Mucosa of descending colon (tissue), 3 donors: ENCODE measurements at places on chromosomes 12 and 14. TPM values are rescaled to one million over a fixed set of nuclear protein-coding genes. Genes with fewer than 3 reads are reported as not detected.

GRCh38 chr14:103488071-103488470, 34.6 kb downstream of the CKB start:
- no peak for DNase-seq

GRCh38 chr12:40157336-40157735, 51.5 kb upstream of the SLC2A13 start:
- no peak for DNase-seq

GRCh38 chr14:79708426-79709388, 502.6 kb downstream of the DIO2 start:
- DNase-seq: no peak

GRCh38 chr12:11954181-11954580, 116.6 kb upstream of the BCL2L14 start:
- DNase-seq: no peak

DNA sequence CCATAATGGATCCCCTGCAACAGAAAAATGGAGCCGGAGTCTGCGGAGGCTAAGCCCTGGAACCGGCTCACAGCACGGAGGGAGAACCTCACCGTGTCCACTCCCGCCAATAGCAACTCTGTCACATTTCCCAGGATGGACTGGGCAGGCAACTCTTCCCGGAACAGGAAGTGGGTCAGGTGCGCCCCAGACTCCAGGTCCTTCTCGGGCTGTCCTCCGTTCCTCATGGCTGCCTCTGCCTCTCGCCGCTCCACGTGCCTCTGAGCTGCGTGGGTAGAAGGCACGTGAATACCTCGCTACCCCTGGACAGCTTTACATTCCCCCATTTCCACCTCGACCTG, 2.2 kb downstream of the CYP27B1 start:
- peak; percentile 69 for DNase-seq

DNA sequence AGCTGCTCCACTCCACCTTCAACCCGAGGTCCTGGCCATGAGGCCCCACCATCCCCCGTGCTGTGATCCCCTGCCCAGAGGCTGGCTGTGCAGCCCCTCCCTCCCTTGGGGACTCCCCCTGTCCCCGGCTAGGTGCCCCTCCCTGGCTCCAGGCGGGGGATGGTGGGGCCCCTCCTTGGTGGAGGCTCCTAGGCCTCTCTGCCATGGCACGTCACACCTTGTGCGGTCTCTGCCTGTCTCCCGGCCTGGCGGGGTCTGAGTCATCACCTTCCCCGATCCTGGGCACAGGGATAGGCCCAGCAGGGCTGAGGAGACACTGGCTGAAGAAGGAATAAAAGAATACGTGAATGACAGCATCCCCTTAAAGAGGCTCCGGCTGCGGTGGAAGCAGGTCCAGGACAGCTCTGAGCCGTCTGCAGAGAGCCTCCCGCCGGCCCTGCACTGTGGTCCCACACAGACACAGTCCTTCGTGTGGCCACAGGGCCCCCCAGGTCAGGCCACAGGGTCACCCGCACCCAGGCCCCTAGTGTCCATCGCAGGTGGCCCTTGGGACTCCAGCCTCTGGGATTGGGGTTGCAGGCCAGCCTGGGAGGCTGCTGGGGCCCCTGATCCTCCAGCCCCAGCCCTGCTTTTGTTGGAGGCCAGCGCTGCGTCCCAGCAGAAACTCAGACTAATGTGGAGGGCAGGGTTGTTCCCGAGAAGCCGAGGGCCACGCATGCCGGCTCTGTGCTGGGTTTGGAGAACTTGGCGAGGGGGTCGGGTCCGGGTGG, 43.6 kb downstream of the KIF26A start:
- DNase-seq: no peak

DNA sequence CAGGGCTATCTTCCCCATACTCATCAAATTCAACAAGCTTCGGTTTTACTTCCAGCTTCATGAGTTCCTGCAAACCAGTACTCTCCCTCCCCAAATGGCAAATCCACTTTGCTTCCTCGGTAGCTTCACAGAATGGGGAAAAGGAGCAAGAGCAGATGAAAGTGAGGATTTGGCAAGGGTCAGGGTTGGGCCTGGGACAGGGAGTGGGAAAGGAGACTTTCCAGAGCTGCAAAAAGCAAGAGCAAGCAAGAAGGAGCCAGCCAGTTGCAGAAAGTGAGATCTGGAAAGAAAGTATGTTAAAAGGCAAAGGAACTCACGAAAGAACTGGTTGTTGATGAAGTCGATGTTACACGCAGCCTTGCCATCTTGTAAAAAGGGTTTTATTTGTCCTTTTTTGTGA, 522.8 kb upstream of the TBX3 start:
- DNase-seq: no peak

- DNase-seq: peak; percentile 70
These were observed 19.8 kb upstream of the PGF start for GRCh38 chr14:74975059-74975810.

DNA sequence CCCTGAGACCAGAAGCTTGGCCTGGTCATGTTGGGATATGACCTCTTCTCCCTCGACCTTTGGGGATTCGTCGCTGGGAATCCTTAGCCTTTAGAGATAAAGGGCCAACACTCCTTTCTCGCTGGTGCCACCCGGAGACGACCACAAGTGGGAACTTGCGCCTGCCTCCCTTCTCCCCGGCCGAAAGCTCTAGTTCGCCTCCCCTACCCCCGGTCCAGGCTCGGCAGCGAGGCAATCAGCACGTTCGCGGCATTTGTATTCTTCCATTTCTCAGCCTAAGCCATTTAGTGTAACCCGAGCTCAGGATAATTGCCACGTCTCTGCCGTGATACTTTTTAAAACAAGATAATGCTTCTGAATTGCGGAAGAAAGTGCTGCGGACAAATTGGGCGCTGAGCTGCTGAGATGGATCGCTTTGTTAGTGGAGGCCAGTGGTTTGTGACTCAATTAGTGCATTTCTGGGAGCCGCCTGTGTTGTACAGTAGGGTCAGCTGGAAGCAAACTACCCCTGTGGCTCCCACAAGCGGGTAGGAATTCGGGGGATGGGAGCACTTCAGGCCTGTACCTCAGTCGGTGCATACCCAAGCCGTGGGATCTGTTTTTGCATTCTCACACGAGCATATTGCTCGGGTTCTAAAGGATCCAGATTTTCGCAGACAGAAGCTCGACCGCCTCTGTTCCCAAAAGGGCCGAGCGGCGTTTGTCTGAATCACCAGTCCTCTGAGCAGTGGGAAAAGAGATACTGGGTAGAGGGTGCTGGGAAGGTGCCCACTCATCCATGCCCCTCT, 6.8 kb upstream of the SIX1 start:
- DNase-seq: no peak

DNA sequence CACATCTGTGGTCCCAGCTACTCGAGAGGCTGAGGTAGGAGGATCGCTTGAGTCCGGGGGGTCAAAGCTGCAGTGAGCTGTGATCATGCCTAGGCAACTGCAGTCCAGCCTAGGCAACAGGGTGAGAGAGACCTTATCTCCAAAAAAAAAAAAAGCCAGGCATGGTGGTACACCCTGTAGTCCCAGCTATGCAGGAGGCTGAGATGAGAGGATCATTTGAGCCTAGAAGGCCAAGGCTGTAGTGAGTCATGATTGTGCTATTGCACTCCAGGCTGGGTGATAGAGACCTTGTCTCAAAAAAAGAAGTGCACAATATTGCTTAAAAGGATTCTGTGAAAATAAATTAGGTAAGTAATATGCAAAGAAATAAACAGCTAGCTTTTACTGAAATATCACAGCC, 17.0 kb downstream of the NAA25 start:
- no peak for DNase-seq

DNA sequence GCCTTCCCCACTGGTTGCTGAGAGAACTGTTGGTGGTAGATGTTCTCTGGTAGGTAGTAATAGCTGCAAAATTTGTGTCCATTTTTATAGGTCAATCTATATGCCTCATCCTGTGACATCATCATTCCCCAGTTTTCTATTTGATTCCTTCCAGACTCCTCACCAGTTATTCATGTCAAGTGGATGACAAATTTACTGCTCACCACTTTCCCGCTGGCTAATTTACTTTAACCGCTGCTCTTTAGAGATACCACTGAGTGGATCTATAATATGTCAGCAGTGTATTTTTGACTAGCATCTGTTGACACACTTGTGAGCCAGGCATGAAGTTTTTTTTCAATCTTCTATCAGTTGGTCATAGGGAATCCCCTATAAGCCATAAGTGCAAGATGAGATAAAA, 24.6 kb downstream of the GPR65 start:
- DNase-seq: no peak

Gene ABCD4
- total RNA-seq: 53.8 TPM

Gene GMPR2
- total RNA-seq: 59.7 TPM

Gene SDR9C7
- total RNA-seq: not detected
